GM12878 (cell line): ENCODE measurements at places on chromosomes 7 and 10.

- DNase-seq = no peak
Measured at GRCh38 chr10:128070161-128070560, 56.1 kb downstream of the MKI67 start.

DNA sequence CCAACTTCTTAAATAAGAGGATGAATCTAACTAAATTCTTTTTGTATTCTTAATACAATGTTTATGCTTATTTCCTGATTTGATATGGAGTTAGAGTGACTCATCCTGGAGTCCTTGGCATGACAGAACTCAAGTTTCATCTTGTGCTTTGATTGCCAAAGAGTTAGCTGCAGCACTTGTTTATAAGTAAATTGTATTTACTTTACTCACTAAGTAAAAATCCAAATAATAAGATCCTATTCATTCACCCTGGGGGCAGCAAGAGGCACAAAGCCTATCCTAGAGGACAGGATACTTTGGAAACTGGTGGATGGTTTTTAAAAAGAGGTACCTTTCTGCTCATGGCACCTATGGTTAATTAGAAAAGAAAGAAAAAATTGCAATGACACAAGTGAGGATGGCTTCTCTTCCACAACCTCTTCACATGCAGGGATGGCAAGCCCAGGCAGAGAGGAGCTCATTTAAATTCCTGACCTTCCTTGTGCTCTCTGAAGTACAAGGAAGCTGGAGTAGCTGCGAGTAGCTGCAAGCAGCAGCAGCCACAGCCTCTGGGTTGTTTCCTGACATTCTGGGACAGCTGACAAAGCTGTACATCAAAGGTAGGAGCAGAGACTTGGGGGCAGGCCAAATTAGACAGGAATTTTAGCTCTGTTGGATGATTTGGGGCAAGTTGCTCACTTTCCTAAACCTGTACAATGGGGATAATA lies 28.5 kb upstream of the CROT start:
- no peak for DNase-seq

GRCh38 chr7:71668572-71668971 lies 536.6 kb downstream of the GALNT17 start:
- DNase-seq = no peak

- DNase-seq = no peak
Measured at GRCh38 chr10:18352175-18352574, 212.0 kb downstream of the CACNB2 start.

DNA sequence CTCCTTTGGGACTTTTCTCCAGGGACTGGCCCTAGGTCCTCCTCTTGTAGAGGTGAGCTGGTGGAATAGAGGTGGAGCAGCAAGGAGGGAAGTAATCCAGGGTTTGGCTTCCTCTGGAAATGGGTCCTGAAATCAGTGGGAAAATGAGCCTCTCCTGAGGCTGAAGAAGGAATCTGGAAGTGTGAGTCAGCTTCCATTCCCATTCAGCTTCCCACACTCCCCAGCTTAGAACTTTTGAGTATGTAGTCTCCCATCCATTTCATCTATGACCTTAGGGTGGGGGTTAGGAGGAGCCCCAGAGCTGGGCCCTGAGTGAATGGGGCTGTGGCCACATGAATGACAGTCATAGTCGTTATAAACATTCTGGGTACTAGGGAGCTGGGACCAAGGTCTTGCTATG lies 17.7 kb downstream of the LDB1 start:
- no peak for DNase-seq
